ENCODE measurements at places on chromosomes 3 and 15.

DNA sequence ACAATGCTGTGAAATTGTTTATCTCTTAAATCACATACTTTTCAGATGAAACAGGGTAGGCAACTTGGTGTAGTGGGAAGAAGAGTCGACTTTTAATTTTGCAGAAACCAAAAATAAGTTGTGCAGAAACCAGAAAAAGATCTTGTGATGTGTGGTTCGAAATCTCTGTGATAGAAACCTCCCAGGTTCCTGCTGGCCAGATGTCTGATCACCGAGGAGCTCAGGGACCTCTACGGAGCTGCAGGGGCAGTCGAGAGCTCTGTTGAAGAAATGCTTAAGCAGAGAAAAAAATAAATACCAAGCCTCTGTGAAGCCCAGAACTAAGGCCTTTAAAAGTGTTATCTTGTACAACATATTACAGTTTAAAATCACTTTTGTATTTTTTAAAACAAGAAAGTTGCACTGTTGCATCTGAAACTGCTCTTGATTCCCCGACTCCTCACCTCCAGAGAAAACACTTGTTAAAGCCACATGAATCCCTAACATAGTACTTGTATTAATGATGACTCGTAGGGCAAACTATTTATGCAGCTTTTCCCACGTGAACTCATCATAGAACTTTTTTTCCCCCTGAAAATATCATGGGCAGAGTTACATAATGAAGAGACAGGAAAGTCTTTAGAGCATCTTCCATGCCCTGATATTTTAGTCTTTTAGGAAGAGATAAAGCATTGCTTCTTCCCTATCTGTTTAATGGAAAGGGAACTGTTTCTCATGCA, 51.3 kb downstream of the CCK start:
- no peak for DNase-seq

DNA sequence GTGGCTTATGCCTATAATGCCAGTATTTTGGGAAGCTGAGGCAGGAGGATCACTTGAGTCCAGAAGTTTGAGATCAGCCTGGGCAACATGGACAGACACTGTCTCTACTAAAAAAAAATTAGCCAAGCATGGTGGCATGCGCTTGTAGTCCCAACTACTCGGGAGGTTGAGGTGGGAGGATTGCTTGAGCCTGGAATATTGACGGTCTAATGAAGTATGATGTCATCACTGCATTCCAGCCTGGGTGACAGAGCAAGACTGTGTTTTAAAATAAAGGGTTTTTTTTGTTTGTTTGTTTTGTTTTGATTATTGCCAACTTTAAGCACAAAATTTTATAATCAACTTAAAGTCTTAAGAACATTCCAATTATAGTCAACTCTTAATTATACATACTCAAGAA, 6.8 kb downstream of the PLSCR1 start:
- no peak for DNase-seq

GRCh38 chr15:83843471-83843871, 189.5 kb downstream of the ADAMTSL3 start:
- DNase-seq = no peak

GRCh38 chr3:158169091-158169491, 59.2 kb downstream of the RSRC1 start:
- DNase-seq = peak; percentile 10

GRCh38 chr3:176469694-176470205, 727.5 kb downstream of the TBL1XR1 start:
- no peak for DNase-seq

DNA sequence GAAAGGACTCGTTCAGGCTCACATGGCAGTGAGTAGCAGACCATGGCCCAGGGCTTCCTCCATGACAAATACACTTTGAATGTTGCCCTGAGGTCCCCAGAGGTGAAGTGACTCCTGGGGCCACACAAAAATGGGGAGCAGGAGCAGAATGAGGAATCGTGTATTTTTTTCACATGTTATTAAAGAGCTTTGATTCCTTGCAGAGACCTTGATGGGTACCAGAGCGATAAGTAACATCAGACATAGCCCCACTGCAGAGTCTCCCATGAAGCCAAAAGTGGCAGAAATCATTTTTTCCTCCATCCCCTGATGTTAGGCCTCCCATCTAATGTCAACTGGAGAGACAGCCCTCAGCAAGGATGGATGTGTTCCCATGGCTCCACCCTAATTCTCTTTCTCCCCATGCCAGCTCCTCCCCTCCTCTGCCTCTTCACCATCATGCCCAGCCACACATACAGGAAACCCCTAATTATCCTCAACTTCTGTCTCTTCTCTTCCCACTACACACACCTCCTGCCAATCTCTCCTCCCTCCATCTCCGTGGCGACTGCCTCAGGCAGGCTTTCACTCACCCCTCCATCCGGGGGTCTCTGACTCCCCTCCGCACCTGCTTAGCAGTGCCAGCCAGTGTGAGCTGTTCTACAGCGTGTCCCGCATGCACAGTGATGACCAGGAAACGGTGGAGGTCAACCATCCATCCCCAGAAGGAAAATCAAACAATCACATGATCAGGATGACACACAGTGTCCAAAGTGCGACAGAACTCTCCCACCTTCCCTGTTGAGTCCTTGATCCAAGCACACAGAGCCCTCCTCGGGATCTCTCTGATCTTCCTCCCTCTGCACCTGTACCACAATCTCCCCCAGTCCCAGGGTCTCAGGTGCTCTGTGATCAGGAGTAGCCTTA, 7.1 kb upstream of the SSUH2 start:
- DNase-seq = no peak

- DNase-seq = no peak
Observed at GRCh38 chr3:140920029-140920428, 21.6 kb upstream of the SLC25A36 start.

GRCh38 chr3:94935738-94936580, 873.1 kb downstream of the NSUN3 start:
- no peak for DNase-seq

DNA sequence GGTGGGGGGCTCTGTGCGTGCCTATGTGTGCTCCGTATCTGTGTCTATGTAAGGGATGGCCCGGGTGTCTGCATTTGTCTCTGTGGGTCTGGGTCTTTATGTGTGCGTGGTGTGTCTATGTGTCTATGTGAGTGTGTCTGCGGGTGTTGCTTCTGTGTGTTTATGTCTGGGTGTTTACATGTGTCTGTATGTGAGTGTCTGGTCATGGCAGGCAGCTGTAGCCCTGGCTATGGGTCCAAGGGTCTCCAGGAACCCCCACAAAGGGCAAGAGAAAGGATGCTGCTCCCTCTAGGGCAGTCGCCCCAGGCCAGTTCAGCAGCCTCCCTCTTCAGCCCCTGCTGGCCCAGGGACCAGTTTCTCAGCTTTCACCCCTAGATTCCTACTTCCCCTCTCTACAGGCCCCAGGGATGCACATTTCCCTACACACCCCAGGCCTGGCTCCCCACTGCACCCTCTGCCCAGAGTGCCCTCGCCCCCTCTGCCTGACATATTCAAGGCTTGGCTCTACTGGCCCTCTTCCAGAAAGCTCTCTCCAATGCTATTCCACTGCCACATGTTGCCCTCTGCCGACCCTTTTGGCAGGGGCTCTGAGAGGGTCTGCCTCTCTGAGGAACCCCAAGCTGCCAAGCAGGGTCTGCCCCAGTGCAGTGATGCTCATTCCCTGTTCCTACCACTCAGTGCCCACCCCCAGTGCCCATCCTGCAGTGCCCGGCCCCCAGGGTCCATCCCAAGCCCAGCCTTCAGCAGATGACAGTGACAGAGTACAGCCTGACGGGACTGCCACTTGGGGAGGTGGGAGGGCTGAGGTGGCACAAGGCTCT, 1.0 kb upstream of the MYL3 start:
- no peak for DNase-seq

DNA sequence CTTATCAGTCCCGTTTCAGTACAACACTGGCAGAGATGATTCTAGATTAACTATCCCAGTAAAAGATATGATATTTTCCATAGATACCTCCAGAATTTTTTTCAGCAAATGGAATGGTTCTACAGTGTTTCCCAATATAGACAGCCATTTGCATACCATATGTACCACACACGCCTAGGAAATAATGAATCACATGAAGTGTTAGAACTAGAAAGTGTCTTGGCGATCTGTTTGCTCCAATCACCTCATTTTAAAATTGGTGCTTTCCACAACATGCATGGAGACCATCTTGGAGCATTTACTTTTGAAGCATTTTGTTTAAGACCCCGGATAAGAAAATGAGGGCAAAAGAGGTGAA, 2.0 kb downstream of the C2CD4A start:
- no peak for DNase-seq

- no peak for DNase-seq
Observed at GRCh38 chr3:124628863-124629262, 101.4 kb upstream of the UMPS start.

DNA sequence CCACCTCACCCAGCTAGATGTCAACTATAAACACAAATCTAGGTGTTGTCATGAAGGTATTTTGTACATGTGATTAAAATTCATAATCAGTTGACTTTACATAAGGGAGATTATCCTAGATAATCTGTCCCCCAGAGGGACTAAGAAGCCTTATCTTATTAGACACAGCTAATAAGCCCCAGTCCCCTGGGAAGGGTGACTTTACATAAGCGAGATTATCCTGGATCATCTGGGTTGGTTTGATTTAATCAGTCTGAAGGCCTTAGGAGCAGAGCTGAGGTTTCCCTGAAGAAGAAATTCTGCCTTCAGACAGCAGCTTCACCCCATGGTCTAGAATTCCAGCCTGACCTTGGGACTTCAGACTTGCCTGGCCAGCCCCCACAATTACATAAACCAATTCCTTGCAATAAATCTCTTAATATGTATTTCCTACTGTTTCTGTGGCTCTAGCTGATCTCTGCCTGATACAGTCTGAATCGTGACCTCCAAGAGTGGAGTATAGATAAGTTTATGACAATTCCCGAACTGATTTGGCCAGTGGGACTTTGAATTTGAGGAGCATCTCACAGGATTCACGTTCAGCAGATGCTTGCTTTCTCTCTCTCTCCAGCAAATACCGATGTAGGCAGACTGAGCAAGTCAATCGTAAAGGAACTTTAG, 66.5 kb downstream of the MRPL46 start:
- no peak for DNase-seq

- no peak for DNase-seq
Observed at GRCh38 chr3:39819899-39820298, 10.5 kb downstream of the MYRIP start.

GRCh38 chr3:56812754-56813652, 11.3 kb upstream of the ARHGEF3 start:
- DNase-seq = peak; percentile 25

DNA sequence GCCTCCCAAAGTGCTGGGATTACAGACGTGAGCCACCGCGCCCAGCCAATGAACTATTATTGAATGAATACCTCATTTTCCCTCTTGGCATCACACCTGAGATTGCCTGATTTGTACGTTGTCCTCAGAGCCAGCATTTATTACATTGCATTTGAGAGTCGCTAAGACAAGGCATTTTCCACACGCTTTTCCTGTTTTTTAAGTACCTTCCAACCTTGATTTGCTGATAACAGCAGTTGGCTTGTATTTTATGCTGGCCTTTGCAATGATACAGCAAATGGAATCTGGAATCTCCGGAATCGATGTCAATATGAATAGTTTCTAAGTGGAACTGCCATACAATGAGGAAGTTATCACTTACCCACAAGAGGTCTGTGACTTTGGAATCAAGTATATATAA, 15.7 kb upstream of the CNBP start:
- no peak for DNase-seq

GRCh38 chr3:122481390-122481789, 33.3 kb downstream of the KPNA1 start:
- no peak for DNase-seq

GRCh38 chr15:51491941-51492340, 130.6 kb downstream of the DMXL2 start:
- no peak for DNase-seq

- peak; percentile 57 for DNase-seq
Observed at GRCh38 chr3:56303487-56303886, 164.8 kb downstream of the ERC2 start.

DNA sequence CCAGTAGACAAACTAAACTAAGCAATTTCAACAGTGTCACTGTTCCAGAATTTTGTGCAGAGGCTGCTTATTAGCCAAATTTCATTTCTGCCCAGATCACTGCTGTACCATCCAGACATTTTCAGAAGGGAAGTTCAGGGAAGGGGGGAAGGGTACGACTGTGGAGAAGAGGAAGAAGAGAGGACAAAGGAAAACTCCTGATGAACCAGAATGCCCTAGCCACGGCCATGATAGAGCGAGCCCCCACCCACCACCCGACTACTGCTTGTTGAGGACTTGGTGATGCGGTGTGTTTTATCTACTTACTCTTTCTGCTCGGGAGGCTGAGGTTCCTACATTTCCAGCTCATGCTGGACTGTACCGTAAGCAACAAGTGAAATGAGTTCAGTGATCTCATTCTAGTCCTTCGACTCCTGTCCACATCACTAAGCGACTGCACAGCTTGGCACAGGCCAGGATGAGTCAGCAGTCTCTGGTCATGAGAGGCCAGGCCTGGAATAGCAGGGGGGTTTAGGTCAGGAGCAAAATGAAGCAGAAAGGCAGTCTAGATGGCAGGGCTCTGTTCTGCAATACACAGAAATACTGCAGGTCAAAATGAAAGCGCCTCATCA, 330.8 kb downstream of the TIGIT start:
- DNase-seq = peak; percentile 96

DNA sequence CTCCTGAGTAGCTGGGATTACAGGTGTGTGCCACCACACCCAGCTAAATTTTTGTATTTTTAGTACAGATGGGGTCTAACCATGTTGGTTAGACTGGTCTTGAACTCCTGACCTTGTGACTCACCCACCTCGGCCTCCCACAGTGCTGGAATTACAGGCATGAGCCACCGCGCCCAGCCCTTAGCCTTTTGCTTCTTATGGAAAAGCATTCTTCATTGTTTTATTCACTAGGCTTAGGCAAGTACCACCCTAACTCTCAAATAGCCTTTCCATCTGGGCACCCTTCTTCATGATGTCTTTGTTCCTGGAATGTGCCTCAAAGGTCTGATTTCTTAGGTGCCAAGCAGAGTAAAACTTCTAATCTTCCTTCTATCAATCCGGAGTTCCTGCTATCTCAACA, 641.8 kb downstream of the FHIT start:
- no peak for DNase-seq

DNA sequence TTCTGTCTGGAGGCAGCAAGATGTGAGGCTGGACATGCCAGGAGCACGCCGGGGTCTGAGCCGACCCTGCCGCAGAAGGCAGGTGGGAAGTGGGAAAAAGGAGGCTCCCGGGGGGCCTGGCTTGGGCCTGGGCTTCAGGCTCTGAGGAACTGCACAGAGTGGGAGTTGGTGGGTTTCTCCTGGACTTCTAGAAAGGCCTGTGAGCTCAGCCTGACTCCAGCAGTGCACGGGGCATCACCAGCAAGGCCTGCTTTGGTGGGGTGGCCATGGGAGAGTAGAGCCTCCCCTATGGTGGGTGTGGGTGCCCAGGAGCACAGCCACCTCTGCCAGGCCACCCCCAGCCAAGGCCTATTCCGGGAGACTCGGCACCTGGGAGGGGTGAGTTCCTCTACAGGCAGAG, 18.1 kb upstream of the SLC41A3 start:
- DNase-seq = no peak

GRCh38 chr15:98683831-98684230, 35.5 kb downstream of the IGF1R start:
- no peak for DNase-seq
